ENCODE measurements at places on chromosomes 12 and 14. TPM values are rescaled to one million over a fixed set of nuclear protein-coding genes. Genes with fewer than 3 reads are reported as not detected.

DNA sequence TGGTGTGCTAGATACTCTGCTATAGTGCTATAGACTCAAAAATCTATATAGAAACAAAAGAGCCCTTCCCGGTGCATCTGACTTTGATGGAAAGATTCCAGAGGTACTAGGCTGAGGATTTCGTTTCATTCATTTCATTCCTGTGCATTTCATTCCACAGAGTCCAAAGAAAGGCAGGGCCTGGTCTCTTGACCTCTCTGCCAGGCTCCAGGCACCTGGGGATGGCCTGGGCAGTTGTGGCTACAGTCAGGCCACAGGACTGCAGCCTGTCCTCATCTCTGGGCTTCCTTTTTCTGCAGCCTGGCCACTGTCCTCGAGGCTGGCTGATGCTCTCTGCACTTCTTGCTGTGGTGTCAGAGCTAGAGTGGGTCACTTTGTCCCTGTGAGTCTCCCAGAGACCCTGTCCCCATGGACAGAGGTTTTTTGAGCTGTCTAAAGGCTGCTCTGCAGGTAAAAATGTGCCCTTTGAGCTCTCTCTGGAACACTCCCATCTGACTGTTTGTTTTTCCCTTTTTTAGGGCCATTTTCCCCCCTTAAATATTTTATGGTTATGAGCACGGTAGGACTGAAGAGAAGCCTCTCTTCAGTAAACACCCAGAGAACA lies 3.2 kb upstream of the VDR start:
- peaks cover 21% of the 10 kb centered on the region for H3K4me1 ChIP-seq
- no peaks in the 10 kb centered on the region for H3K27me3 ChIP-seq
- H3K4me3 ChIP-seq, result no peak overlapping the region
- no peaks in the 10 kb centered on the region for H3K36me3 ChIP-seq
- no peak overlapping the region for H3K27ac ChIP-seq

GRCh38 chr14:51396222-51396815 lies 156.3 kb downstream of the TMX1 start:
- no peak overlapping the region for H3K4me3 ChIP-seq
- no peaks in the 10 kb centered on the region for H3K36me3 ChIP-seq
- H3K27me3 ChIP-seq, result no peaks in the 10 kb centered on the region
- no peak overlapping the region for H3K27ac ChIP-seq
- H3K4me1 ChIP-seq, result no peaks in the 10 kb centered on the region

Gene GRIN2B
- total RNA-seq, result not detected

GRCh38 chr12:26431211-26431610 lies 235.8 kb downstream of the SSPN start:
- no peaks in the 10 kb centered on the region for H3K27me3 ChIP-seq
- H3K36me3 ChIP-seq, result peaks cover 4% of the 10 kb centered on the region
- H3K27ac ChIP-seq, result no peak overlapping the region
- H3K4me1 ChIP-seq, result no peaks in the 10 kb centered on the region
- no peak for DNase-seq
- H3K4me3 ChIP-seq, result no peak overlapping the region

Gene RND1
- total RNA-seq, result 1.4 TPM

GRCh38 chr12:75390156-75390898 lies 562 bp upstream of the GLIPR1L2 start:
- H3K4me3 ChIP-seq, result no peak overlapping the region
- H3K27ac ChIP-seq, result peak overlapping the region; percentile 74
- peaks cover 49% of the 10 kb centered on the region for H3K4me1 ChIP-seq
- H3K27me3 ChIP-seq, result no peaks in the 10 kb centered on the region
- no peak for DNase-seq

Gene DNAJC22
- not detected for total RNA-seq

Measured in CD4-positive, alpha-beta memory T cell (primary cell).